ENCODE measurements at places on chromosomes 6 and 20.

DNA sequence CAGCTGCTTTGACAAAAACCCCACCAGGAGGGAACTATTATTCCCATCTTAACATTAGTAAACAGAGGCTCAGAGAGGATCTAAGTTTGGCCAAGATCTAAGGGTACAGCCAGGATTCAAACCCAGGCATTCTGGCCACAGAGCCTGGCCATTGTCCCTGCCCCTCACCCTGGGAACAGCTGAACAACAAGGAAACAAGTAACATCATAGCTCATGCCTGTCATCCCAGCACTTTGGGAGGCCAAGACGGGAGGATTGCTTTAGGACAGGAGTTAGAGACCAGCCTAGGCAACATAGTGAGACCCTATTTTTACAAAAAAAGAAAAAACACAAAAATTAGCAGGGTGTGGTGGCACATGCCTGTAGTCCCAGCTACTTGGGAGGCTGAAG, 27.5 kb downstream of the TOX2 start:
- DNase-seq: no peak

DNA sequence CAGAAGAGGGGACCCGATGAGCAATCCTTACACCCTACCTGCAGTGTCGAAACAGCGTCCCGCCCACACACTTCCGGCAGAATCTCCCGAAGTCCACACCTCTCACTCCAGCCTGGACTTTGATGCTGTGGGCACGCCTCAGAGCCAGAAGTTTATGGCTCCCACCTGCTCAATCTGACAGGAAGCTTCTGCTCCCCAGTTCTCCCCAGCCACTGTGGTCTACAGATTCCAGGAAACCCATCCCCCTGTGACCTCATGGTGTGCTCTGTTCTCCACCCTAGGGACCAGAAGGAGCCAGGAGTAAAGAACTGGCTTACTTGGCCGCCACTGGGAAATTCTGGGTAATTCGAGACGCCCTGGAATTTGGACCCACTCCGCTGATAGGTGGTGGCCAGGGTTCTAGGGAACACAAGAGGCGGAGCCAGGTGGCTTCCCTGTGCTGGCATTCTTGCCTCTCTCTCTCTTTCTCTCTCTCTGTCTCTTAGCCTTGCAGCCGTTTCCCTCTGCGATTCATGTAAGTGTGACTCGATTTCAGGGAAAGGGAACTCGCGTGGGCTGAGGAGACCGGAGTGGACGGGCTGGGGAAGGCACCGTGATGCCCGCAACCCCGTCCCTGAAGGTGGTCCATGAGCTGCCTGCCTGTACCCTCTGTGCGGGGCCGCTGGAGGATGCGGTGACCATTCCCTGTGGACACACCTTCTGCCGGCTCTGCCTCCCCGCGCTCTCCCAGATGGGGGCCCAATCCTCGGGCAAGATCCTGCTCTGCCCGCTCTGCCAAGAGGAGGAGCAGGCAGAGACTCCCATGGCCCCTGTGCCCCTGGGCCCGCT, at the start of gene TRIM15:
Gene TRIM15, plus strand, starts transcription at position 457 of the 828 bp plus-strand sequence. Its CDS starts 139 bp downstream, at position 596.
- DNase-seq: peak; percentile 40

GRCh38 chr20:46544576-46544975, 5.9 kb downstream of the OCSTAMP start:
- DNase-seq: no peak

- no peak for DNase-seq
Measured at GRCh38 chr20:35837577-35838195, 65.9 kb downstream of the PHF20 start.

GRCh38 chr20:50194831-50195523, 4.3 kb downstream of the CEBPB start:
- DNase-seq: no peak

GRCh38 chr6:3601570-3601969, 144.7 kb upstream of the SLC22A23 start:
- no peak for DNase-seq

- DNase-seq: no peak
Measured at GRCh38 chr20:38926934-38927616, 858 bp downstream of the FAM83D start.

DNA sequence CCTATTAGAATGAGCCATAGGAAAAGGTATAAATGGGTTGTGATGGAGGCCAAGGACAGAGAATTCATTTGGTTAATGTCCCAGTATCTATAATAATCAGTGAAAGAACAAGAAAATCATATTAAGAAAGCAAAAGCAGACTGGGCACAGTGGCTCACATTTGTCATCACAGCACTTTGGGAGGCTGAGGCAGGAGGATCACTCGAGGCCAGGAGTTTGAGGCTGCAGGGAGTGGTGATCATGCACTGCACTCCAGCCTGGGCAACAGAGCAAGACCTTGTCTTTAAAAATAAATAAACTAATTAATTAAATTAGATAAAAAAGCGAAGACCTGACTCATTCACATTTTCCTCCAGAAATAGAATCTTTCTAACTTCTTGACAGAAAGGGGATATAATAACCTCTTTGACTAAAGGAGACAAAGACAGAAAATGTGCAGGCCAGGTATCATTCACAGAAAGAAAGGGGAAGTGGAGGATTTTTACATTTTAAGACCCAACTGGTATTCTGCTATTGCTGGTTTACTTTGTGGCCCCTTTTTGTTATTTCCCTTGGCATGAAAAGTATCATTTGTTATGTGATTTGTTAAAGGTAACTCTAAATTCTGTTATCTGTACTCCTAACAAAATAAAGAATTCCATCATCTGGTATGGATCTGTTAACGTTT, 31.9 kb upstream of the MAPK13 start:
- DNase-seq: no peak

- DNase-seq: no peak
Measured at GRCh38 chr20:38892091-38892981, 33.9 kb upstream of the FAM83D start.

DNA sequence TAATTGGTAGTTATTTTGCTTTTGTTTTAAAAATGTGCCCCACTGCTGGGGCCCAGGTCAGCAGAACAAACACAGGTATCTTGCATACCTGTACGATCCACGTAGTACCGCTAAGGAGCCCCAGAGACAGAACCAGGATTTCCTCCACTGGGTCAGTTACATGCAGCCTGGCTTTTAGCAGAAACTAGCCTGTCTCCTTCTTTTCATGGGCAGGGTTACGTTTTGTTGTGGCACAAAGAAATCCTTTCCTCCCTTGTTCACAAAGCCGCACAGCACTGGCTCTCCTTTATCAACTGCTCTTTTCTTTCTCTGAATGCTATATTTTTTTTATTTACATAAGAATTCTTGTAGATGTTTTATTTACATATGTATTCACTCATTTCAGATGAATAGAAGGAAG, 190.3 kb upstream of the POU3F2 start:
- DNase-seq: no peak

DNA sequence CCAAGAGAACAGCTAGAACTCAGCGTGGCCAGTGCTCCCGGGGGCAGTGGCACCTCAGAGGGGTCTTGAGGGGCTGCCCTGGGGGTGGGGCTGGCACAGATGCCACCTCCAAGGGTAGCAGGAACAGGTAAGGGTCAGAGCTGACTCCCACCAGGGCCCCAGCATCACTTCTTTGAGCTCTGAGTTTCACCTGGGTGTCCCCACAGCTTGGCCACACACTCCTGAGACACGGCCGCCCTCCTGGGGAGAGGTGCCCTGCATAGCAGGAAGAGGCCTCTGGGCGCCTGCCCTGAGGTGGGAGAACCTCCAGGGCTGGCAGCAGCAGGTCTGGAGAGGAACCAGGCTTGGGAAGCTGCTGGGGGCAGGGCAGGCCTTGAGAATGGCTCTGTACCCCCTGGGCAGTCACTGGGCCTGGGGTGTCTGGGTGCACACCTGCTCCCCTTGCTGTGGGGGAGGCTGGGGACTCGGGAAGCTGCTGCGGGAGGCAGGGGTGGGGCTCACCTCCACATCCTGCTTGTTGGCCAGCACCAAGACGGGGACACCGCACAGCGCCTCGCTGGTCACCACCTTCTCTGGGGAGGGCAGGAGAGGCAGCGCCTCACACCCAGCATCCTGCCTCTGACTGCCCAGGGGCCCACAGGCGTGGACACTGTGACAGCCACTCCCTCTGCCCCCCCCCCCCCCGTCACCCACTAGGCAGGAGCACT, 5.0 kb downstream of the TNFRSF6B start:
- no peak for DNase-seq

DNA sequence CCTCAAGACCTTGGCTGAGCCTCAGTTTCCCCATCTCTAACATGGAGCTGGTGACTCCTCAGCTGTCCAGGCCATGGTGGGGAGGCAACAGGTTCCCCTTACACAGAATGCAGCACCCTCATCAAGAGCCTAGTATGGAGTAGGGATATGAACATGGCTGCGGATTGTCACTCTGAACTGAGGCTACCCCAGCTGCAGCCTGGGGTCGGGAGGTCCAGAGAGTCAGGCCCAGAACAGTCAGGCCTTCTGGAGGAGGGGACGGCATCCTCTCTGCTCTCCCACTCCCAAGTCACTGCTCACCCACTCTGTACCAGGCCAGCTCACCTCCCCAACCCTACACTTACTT, 1.4 kb upstream of the FOXS1 start:
- DNase-seq: no peak

GRCh38 chr6:41092421-41093140, 19.8 kb downstream of the NFYA start:
- no peak for DNase-seq

DNA sequence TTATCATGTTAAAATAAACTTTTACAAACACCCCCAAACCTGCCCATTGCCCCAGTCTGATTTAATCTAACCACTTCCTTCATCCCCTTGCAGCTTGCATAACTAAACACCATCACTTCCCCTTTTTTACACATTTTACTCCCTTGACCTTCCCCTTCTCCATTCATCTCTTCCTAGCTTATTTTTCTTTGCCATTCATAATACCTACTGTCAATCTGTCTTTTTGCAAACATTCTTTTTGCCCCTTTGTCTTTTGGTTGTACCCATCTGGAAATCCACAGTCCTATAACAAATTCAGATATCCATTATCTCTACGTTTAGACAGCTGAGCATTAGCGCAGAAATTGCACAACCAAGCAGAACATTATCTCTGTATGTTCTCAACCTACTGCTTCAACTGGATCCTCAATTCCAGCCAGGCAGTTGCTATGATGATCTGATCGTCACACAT, 51.2 kb downstream of the C6orf52 start:
- DNase-seq: no peak

DNA sequence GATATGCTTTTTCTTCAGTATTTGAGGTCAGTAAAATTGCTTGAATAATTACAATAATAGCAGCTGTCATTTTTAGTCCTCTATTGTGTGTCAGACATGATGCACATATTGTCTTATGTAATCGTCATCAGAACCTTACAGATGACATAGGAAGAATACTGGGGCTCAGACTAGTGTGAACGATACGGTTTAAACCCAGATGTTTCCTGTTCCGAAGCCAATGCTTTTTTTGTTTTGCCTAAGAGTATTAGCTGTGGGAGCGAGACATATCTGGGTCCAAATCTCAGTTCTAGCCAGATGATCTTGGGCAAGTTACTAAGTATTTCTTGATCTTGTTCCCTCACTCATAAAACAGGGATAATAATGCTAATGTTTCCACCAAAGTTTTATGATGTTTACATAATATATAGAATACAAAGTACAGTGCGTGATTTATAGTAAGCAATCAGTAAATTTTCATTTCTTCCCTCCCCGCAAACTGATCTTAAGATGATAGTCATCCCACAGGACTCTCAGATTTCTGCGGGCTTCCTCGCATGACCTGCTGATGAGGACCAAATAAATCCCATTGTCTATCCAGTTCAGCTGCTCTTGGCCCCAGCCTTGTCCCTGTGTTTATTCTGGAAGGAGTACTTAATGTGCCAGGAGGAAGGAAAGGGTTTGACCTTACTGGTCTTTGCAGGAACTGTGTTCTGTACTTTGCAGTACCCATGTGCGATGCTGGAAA, 98.2 kb downstream of the CAP2 start:
- no peak for DNase-seq

GRCh38 chr20:44135012-44135412, 52.0 kb downstream of the JPH2 start:
- peak; percentile 20 for DNase-seq

GRCh38 chr6:133555685-133556084, 314.5 kb downstream of the EYA4 start:
- DNase-seq: no peak

All from activated CD4-positive, alpha-beta memory T cell treated with anti-CD3 and anti-CD28 coated beads, Interleukin-2, amount 10 ng/mL, durations not matched to agents 7 days and 5 days (primary cell).